ENCODE measurements at places on chromosomes 13 and 19.

- DNase-seq: no peak
Measured at GRCh38 chr13:74066937-74067336, 67.3 kb downstream of the KLF12 start.

GRCh38 chr13:102846261-102847015 lies 606 bp downstream of the ERCC5 start:
- DNase-seq: no peak

DNA sequence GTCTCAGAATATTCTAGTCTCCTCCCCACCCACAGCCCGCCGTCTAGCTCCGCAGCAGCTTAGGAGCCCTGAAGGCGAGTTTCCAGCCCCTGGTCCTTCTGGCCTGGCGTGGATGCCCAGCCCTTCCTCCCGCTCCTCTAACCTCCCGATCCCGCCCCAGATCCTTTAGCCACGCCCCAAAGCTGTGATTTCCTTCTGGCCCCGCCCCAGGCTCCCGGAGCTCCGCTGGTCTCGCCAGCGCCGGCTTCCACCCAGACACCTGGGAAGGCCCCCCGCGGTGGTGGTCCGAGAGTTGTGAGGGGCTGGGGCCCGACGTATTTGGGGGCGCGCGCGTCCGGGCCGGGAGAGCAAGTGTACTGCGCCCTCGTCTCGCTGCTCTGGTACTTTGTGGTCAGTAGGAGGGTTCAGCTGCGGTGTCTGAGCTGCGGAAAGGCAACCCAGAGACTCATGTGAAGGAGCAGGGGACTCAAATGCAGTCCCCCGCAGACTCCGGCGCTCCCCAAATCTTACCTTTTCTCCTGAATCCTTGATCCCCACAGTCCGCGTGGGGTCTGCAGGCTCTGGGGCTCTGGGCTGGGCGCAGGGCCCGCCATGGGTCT lies at the start of gene CGB7:
TSS of gene CGB7 (minus strand) at position 114 of the 599 bp plus-strand sequence. CDS start 2,374 bp downstream, outside the sequence.
- DNase-seq: no peak

- peak; percentile 12 for DNase-seq
Measured at GRCh38 chr19:55283548-55284377, at the start of gene BRSK1. Gene BRSK1 (plus strand): TSS chr19:55283997. CDS start chr19:55284443, 446 bp downstream.

DNA sequence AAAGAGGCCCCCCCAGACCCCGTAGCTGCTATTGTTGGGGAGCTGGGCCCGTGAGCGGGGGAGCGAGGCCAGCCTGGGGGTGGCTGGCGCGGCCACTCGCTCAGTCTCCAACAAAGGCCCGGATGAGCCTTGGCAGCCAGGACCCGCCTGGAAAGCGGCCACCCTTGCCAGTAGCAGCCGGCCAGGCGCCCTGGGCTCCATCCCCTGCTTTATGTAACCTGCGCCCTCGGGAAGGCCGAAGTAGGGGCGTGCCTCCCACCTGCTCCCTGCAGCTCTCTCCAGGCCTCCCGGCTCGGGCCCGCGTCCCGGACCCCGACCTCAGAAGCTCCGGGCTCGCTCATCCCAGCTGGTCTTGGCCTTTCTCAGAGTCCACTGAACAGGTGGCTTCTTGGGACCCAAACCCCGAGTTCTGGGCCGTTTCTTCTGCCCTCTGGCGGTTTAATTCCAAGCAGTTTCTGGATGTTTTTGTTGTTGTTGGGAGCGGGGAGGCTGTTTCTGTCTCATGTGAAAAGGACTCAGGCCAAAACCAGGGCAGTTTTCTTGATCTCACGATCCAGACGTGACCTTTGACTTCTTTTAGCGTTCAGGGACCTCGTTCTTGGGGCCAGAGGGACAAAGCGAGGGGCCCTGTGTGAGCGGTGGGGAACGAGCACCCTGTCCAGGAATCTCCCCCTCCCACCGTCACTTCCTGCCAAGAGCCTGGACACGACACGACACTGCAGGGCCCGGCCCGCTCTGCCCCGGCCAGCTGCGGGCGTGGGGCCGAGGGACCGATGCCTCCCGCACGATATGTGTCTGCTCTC lies 1.2 kb downstream of the CDC34 start:
- DNase-seq: no peak
